Calu3 (cell line): ENCODE measurements at places on chromosomes 4 and X. TPM values are rescaled to one million over a fixed set of nuclear protein-coding genes. Genes with fewer than 3 reads are reported as not detected.
A peak's percentile ranks its signal among the peaks of the same experiment; 100 is the strongest.

The RAB41 gene
- not detected in 2 replicates for total RNA-seq

The VBP1 gene
- total RNA-seq: 56.3 and 58.1 TPM in 2 replicates

The TFE3 gene
- 32.2 and 35.1 TPM in 2 replicates for total RNA-seq

The RIPPLY1 gene
- total RNA-seq: 0.31 TPM in 1 of 2 replicates, not detected in the other

The ARHGEF9 gene
- total RNA-seq: 24.7 and 26.3 TPM in 2 replicates

The SUPT20HL2 gene
- total RNA-seq: not detected in 2 replicates

The F9 gene
- not detected in 2 replicates for total RNA-seq

The SLC34A2 gene
- 12.8 and 23.0 TPM in 2 replicates for total RNA-seq

DNA sequence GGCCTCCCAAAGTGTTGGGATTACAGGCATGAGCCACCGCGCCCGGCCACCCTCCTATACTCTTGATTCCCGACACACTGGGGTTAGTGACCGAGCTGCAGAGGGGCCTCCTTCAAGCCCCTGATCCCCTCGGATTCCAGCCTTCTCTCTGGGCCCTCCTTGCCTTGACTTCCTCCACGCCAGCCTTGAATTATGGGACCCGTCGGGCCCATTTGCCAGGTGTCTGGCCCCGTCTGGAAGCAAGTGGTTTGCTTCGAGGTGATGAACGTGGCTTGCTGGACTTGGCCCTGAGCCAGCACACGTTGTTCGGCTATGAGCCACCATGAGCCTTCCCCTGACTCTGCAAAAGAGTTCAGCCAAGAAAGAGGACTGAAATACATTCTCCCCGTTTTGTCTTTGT is 37.4 kb upstream of the GRPEL1 start:
- no peak for DNase-seq

GRCh38 chr4:140790171-140790570 is 34.0 kb upstream of the TBC1D9 start:
- no peak for DNase-seq

GRCh38 chrX:85698921-85699320 is 319.5 kb upstream of the POF1B start:
- DNase-seq: no peak

DNA sequence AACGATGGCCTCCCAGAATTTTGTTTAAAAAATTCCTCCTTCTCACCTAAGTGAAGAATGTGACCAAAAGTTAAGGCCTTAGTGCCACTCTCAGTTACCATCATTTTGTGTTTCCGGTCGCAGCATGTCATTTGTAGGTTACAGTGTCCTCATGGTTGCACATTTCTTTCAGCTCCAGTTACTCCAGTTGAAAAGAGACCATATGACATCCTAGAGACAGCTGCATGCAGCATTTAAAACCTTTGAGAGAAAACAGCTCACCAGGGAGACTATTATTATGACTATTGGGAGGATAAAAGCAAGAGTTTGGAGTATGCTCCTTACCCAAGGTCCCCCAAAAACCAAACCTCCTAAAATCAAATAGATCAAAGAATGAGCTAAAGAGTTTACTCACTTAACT is 45.8 kb downstream of the MGARP start:
- DNase-seq: no peak

GRCh38 chr4:114012749-114013148 is 33.3 kb upstream of the ARSJ start:
- DNase-seq: peak; percentile 13

DNA sequence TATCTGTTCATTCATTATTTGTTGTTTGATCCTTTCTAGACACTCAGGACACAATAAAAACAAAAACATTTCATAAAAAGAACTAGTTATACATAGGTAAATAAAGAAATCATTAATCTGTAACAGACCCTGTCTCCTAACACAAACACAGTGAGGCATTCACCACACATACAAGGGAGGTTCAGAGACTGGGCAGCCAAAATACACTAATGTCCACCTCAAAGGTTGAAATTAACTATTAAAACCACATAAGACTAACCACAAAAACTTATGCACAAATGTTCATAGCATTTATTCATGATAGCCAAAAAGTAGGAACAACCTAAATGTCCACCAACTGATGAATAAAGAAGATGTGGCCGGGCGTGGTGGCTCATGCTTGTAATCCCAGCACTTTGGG is 7.8 kb downstream of the PAPSS1 start:
- DNase-seq: no peak

DNA sequence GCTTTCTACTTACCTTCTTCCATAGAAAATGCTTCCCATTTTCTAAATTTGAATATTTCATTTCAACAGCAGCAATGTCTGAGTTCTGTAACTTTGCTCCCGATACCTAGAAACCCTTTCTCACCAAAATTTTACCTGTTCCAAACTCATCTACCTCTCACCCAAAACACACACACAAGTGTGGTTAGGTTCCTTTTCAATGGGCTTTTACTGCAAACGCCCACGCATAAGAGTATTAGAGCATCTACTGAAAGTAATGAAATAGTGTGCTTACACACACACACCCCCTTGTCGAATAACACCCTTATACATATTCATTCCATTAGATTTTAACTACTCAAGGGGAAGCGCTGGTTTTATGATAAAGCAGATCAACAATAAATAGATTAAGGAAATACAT is 610.3 kb upstream of the AADAT start:
- DNase-seq: no peak

DNA sequence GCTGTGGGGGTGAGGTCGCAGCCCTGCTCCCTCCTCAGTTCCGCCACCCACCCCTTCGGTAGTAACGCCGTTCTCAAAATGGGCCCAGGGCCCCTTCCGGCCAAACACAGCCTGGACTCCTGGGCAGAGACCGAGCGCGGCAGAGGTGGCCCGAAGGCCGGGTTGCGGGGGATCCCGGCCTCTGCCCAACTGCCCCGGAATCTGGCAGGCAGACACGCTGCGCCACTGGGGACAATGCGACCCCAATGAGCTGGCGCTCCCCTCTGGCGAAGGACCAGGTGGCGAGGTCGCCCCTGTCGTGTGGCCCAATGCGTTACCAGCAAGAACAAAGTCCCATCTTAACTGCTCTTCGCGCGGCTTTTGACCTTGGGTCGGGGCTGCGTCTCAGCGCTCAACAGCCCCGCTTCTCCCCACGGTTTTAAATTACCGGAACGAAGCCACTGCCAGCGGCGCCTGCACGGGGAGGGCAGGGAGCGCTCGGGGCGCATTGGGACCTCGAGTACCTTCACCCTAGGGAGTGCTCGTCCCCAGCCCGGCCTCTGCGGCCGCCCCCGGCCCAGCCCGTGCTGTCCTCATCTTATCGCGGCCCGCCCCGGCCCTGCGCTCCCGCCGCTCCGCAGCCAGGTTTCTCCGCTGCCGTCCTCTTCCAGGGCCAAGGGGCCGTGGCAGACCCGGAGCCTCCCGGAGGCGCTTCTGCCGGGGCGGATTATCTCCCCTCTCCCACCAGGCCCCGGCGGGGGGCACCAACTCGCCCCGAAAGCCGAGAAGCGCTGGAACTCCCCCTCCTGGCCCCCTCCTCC is 22.2 kb upstream of the HMX1 start:
- no peak for DNase-seq

DNA sequence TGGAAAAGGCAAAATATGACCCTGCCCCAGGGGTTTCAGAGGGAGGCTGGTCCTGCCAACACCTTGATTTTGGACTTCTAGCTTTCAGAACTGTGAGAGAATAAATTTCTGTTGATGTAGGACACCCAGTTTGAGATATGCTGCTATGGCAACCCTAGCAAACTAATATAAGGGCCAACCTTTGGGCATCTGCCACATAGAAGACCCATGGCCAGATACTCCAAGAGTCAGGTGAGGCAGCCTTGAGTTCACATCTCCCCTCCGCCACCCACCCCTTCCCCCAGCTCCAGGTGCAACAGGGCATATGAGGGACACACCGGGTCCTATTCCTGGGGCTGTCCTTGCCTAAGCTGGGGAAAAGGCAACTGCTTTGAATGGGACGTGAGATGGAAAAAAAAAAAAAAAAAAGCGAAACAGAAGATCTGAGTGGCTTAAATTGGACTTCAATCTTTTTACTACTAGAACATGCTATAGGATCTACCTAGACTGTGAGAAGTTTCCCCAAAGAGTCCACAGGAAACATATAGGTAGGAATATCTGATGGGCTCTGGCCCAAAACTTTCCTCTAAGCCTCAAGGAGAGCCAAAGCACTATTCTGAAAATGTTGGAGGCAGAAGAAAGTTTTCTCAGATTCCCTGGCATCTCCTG is 56.5 kb upstream of the PROM1 start:
- no peak for DNase-seq

- DNase-seq: no peak
Observed at GRCh38 chr4:73213916-73214653, 44.5 kb downstream of the ANKRD17 start.

DNA sequence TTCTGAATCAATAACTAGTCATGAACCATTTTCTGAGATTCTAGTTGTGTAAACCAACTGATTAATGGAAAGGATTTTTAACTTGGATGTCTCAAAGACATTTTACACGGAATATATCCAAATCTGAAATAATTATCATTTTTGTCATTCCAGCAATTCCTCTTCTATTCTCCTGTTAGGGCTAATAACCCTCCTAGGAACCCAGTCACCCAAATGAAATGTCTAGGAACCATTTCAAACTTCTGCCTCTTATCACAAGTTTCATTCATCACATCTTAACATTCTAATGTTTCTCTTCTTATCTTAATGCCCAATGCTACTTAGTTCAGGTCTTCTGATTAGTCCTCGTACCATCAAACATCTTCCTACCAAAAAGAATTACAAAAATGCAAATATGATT is 639.8 kb downstream of the DMD start:
- DNase-seq: no peak
